ENCODE measurements at places on chromosomes 7 and 10.
A peak's percentile ranks its signal among the peaks of the same experiment; 100 is the strongest.

DNA sequence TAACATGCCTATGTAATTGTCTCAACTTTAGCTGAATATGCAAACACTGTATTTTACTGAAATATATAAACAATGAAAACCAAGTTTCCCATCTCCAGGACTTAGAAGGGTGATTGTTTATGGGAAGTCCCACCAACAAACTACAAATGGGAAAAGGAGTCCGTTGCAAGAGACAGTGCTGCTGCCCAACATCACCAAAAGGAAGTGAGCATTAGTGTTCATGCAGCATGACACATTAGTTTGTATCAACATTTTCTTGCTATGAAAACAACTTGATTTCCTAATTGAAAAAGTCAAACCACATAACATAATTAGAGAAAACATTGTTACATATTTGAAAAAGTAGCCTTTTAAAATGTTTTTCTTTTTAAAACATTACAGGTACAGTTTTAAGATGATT lies 138.5 kb downstream of the ZNF438 start:
- DNase-seq = no peak

- DNase-seq = peak; percentile 96
Observed at GRCh38 chr10:110497438-110498086, at the start of gene DUSP5. Gene DUSP5, plus strand, starts transcription at chr10:110497907. Its CDS starts 215 bp downstream, at chr10:110498122.

GRCh38 chr10:48792121-48792520 lies 107.4 kb downstream of the WDFY4 start:
- no peak for DNase-seq

DNA sequence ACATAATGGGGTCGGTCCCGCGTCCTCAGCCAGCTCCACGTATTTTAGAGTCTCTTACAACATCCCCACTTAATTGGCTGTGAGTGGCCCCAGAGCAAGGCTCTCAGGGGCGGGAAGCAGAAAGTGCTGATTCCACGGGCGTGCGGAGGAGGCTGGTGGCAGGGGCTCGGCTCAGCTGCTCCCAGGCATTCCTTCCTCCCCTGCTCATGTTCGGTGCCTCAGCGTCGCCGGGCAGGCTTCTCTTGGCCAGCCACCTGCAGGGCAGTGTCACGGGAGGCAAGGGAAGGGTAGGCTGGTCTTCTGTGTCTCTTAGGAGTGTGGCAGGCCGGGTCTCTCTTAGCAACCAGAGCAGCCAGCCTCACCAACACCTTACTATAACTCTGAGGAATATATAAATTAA lies 33.8 kb downstream of the IL15RA start:
- DNase-seq = no peak

DNA sequence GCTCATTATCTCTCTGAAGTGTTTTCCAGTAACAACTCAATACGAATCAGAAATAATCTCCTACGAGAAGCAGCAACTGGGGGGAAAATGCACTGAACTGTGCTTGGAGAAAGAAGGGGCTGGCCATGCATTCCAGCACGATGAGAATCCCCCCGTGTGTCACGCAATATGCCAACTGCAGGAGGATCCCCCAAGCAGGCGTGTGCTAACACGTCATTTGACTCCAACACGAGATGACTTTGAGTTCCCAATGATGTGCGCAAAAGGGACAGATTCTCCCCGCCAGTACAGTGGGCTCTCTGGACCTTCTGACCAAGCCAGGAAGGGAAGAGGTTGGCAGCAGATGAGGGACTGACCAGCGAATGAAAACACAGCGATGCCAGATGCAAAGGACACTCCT lies 105.5 kb downstream of the KCNMA1 start:
- no peak for DNase-seq

Measured in CD4-positive, alpha-beta T cell treated with Interleukin-4 for 1 hour (primary cell).